AG20443 (cell line): ENCODE measurements at places on chromosomes 3 and 15.

GRCh38 chr3:197171481-197172067 lies 126.8 kb downstream of the DLG1 start:
- no peak for DNase-seq

- DNase-seq, result no peak
Observed at GRCh38 chr15:63006032-63006878, 36.3 kb upstream of the TPM1 start.

DNA sequence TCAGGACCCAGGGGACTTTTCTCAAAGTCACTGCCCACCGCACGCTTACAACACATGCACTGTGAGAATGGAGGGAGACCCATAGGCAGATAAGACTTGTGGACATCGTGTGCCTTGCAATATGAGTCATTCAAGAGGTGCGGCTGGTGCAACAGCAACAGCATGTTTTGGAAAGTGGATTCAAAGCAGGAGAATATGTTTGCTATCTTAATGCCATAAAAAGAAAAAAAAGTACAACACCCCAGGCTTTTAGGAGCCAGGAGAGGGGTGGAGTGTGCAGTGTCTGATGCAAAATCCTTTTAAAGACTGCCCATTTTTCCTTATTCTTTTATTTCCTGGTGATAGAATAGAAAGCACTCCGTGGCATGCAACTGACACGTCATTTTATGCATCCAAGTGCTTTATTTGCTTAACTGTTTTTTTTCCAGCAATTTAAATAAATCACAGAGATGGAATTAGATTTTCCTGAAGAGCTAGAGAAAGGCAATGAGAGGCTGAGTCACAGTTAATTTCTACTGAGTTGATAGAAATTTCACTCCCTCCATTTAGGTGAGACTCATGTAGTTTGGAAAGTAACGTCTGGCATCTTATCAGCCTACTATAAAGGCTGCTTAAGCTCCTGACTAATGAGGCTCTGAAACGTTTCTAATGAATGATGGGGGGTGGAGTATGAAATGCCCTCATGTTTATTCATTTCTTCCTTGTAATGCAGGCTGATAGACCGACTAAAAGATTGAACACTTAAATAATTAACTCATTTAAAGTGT lies 96.4 kb downstream of the NSUN3 start:
- peak; percentile 44 for DNase-seq

DNA sequence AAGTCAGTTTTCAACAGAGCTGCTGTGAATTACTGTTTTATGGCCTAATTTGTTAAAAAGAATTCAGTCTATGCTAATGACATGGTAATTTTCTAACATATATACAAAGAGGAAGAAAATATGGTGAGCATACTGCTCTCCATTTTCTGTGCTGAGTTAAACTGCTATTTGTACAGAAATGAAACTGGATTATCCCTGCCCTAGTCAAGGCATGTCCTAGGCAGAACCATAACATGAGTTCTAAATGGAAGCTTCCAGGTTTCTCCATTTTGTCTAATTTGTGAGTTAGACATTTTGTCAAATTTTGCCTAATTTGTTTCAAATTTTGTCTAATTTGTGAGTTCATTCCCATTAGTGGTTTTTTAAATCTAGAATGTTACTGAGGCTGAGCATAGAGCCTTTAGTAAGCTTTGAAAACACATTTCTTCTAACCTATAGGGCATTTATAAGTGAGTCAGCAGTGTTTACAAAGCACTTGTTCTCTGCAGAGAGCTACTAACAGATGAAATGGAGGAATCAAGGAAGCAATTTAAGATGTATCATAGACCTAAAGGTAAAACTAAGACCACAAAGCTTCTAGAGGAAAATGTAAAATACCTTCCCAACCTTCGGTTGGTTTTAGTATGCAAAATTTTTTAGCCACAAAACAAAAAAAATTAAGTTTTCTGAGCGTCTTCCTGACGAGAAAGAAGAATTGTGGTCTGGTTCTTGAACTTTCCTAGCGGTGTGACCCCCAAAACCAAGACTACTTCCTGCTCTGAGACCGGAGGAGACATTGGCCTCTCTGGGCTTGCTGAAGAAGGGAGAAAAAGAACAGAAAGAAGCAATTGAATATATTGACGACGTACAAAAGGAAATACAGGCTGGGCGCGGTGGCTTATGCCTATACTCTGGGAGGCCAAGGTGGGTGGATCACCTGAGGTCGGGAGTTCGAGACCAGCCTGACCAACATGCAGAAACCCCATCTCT lies 9.8 kb downstream of the P2RY14 start:
- DNase-seq, result no peak

- DNase-seq, result no peak
Observed at GRCh38 chr15:80437334-80437891, 33.2 kb downstream of the ARNT2 start.

GRCh38 chr3:48739617-48739954 lies 22.6 kb upstream of the IP6K2 start:
- no peak for DNase-seq

- no peak for DNase-seq
Observed at GRCh38 chr15:57198131-57198530, 178.2 kb upstream of the CGNL1 start.

GRCh38 chr3:123757281-123757940 lies 126.7 kb downstream of the MYLK start:
- no peak for DNase-seq

- DNase-seq, result no peak
Observed at GRCh38 chr15:52857937-52858781, 68.0 kb upstream of the ONECUT1 start.

GRCh38 chr3:123371859-123372685 lies 76.8 kb downstream of the ADCY5 start:
- no peak for DNase-seq

GRCh38 chr3:100043271-100043670 lies 71.0 kb downstream of the FILIP1L start:
- DNase-seq, result no peak

- DNase-seq, result no peak
Observed at GRCh38 chr3:178255315-178255714, 280.9 kb upstream of the KCNMB2 start.

DNA sequence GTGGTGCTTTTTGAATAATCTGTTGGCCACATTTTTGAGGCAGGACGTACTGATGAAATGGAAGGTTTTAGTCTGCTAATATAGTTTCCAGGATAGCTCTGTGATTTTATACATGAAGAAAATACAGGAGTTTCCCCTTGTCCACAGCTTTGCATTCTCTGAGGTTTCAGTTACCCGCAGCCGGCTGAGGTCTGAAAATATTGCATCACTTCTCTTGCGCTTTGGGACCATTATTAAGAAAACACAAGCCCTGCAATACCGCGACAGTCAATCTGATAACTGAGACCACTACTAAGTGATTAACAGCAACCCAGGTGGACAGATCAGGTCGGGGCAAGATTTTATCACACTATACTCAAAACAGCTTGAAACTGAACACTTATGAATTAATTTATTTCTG lies 33.0 kb downstream of the BLM start:
- DNase-seq, result no peak

DNA sequence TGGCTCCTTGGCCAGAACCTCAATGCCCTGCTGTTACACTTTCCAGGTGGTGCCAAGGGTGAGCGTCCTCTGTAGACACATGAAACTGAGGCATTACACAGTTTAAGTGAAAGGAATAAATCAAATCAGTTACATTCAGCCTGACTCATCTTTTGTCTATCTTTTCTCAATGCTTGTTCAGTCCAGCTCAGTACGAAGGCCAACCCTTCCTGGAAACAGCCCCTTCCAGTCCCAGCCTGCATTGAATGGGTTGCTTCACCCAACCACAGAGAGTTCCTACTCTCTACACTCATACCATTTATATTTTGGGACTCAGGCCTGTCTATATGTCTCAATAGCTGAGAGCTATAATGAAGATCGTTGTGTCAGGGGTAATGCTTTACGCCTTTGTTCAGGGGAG lies 363.6 kb downstream of the RORA start:
- peak; percentile 20 for DNase-seq

DNA sequence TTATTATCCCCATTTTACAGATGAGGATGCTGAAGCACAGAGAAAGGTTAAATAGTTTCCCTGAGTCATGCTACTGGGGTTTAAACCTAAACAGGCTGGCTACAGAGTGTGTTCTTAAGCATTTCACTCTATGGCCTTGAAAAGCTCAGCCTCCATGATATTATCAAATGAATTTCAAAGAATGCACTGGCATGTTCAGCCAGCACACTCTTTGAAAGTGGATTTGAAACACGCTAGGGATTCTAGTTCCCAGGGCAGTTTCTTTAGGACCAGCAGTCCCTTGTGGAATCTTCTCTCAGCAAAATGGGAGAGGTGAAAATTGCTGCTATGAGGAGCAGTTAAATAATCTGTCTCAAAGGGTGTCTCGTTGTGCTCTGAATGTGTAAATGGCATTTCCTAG lies 213.3 kb downstream of the EPHB1 start:
- no peak for DNase-seq

GRCh38 chr3:7663771-7664170 lies 802.9 kb downstream of the GRM7 start:
- no peak for DNase-seq

DNA sequence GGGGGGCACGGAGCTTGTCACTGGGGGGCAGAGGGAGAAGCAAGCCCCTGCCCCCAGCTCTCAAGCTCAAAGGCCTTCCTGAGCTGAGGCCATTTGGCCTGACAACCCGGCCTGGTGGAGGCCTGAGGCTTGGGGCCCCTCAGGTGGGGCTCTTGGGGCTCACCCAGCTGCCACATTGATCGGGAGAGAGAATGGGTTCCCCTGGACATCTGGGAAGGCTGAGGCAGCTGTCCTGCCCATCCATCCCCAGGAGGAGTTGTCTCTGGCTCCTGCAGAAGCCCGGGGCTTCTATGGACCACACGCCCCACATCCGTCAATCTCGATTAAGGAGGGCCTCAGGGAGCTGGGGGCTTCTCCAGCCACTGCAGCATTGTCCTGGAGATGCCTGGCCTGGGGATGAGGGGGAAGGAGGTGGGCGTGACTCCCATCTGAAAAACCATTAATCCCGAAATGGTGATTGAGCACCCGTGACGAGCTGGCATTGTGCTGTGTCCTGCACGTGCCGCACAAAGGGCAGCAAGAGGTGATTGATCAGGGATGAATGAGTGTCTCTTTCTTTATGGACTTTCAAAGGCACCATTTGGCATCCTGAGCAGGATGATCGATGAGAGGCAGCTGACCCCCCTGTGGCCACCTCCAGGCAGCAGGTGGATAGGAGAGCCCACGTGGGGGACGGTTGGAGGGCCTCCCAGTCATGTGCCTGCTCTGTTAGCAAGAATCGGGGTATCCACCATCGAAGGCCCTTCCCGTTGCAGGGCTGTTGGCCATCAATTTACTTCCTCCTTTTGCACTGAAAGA lies 17.2 kb upstream of the CRABP1 start:
- no peak for DNase-seq

DNA sequence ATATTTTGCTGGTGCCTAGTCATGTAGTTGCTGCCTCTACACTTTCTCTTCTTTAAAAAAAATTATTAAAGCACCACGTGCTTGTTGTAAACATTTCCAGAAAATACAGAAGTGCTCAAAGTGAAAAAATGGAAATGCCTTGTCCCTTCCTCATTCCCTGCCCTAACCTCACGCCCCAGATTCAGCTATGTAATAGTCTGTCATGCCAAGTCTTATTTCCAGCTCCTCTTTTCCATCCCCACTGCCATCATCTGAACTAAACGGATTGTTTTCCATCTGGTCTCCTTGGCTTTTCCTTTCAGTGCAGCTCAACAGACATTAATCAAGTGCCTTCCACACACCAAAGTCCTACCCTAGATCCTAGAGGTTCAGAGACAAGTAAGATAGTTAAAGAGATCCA lies 15.5 kb downstream of the ZNF774 start:
- peak; percentile 48 for DNase-seq

DNA sequence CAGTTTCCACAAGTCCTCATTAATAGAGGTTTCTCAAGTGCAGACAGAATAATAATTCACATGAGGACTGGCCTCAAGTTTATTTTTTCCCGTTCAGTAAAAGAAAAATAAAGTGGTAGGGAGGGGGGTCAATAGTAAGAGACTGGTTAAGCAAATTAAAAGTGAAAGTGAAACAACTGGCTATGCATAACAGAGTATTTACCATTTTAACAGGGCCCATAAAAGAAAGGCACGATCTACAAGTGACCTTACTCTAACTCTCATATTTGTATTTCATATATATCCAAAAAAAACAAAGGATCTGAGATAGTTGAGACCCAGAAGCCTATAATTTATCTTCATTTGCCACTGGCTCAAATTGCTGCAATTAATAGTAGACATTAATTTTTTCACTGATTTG lies 686.3 kb downstream of the NTRK3 start:
- no peak for DNase-seq

DNA sequence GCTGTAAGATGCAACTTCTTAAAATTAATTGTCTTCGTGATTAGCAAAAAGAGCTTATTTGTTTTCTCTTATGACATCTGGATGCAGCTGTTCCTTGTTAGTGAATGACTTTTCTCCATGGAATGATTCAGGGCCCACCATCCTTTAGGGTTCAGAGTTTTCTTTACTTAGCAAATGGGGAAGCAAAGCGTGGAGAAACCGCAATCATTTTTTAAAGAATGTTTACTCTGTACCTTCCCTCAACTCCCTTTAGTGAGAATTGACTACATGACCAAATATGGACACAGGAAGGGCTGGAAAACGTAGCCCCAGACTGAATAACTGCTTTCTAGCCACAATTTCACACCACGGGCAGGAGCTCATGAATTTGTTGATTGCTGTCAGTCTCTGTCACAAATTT lies 130.1 kb downstream of the EDEM1 start:
- DNase-seq, result peak; percentile 13

DNA sequence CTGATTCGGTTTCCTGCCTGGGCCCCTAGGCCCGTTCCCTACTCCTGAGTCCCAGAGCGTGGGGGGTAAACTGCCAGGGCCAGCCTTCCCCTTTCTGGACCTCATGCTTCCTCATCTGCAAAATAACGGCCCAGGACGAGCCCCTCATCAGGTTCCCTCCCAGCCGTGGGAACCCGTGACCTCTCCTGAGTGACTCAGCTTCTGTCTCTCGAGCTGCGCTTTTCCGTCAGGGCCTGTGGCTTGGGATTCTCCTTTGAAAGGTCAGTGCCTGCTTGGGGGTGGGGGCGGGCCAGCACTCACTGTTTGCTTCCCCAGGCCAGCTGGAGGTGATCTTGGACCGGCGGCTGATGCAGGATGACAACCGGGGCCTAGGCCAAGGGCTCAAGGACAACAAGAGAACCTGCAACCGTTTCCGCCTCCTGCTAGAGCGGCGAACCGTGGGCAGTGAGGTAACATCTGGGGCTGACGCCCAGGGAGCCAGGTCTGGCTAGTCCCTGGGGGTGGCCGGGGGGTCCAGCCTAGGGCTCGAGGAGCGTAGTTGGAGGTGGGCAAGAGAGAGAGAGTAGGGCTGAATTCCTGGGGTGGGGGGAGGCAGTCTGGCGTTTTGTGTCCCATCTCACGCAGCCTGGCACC lies 12.8 kb downstream of the MAN2A2 start:
- DNase-seq, result no peak

GRCh38 chr3:157414861-157415260 lies 21.8 kb upstream of the PTX3 start:
- DNase-seq, result no peak
